Small intestine (tissue), 16 donors: ENCODE measurements at places on chromosomes 5 and 9.
A peak's percentile ranks its signal among the peaks of the same experiment; 100 is the strongest.

DNA sequence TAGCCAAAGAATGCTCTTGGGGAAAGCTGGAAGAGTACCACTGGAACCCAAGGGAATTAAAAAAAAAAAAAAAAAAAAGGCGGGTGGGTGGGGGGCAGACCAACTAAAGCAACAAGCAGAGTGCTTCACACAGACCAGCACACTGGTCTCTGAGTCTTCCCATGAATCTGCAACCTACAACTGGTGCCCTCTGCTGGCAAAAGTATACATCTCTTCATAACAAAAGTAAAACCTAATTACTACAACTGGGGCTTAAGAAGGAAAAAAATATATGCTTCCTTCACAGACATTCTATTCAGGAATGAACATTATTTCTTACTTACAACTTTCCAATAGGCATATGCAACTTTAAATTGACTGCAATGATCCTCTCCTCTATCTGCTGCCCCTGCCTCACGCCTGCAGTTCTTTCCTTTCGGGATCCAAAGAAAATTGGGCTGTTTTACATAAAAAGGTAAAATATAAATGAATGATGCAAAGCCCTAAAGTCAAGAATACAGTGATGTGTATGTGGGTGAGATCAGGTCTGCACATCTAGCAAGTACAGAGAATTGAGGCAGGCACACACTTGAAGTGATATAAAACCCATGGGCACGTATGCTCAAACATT, 7.2 kb upstream of the KLHL3 start:
- DNase-seq: peak; percentile 81

GRCh38 chr9:126411948-126412284, 85.3 kb downstream of the MVB12B start:
- DNase-seq: no peak

DNA sequence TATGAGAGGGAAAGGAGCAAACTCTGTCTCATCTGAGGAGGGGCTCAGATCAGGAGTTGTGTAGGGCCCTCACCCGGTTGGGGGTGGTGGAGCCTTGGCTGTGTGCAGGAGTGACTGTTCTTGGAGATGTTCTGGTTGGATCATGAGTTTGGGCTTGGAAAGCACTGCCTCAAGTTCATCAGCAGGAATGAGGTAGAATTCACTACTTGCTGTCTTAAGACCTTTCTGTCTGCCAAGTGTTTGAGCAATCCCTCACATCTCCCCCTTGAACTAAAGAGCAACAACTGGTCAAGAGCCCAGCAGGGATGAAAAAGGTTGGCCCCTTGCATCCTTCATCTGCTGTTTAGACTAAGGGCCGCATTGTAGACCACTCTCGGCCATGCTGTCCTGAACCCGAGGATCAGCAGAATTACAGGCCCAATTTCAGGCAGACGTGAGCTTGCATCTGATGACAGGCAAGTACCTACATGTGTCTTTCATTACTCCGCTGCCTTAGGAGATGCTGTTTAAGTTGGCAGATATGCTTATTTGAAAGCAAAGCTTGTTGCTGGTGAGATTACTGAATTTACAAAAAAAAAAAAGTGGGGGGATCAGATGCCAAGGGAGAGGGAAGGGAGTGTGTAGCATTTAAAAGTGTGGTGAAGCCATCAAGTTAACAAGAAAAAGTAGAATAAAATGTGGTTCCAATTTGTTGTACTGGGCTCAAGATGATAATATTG, 36.4 kb downstream of the PIK3R1 start:
- DNase-seq: no peak

- DNase-seq: peak; percentile 59
Measured at GRCh38 chr9:124818431-124819281, 34.6 kb upstream of the WDR38 start.

- no peak for DNase-seq
Measured at GRCh38 chr5:157801-158200, 33.5 kb upstream of the LRRC14B start.

DNA sequence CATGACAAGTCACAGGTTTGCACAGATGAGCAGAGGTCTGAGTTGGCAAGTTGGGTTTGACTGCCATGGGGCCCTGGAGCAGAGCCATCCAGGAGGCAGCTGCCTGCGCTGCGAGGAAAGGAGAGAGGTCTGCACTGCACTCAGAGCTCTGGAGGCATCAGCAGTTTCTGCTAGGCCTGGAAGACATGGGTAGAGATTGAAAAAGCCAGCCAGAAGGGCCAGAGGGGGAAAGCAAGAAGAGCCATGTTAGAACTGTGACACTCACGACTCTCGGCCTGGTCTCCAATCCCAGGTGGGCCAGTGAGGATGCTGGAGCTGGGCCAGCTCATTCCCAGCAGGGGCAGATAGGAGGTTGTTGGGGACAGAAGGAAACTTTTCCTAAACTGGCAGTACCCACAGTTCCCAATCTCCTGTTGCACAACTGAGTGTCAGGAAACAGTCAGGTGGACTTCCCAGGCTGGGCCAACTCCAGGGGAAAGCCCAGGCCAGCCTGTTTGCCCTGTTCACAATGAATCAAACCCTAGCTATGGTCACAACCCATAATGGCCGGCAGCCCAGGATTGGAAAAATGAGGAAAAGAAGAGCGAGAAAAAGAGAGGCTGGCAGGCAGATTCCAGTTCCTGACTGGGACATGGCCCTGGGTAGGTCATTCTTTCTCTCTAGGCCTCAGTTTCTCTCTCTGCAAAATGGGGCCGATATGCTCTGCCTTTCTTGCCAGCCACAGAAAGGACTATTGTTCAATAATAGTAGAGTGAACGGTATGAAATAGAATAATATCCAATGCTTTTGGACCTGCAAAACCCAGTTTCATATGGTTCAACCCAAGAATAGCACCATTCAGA, 7.8 kb upstream of the ORM1 start:
- no peak for DNase-seq

GRCh38 chr5:37786862-37787519, 52.9 kb downstream of the GDNF start:
- no peak for DNase-seq

DNA sequence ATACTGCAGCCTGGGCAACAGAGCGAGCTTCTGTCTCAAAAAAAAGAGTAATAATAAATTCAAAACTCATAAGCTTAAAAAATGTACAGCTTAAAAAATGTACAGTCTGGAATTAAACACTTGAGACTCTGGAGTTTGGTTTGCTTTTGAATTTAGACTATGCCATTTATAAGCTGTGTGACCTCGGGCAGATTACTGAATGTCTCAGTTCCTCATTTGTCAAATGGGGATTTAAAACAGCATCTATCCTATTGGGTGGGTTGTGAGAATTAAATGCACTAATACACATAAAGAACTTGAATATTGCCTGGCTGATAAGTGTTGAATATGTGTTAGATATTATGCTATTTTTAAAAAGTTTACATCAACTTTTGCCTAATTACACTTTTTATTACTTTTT, 98.4 kb downstream of the SCAMP1 start:
- no peak for DNase-seq

DNA sequence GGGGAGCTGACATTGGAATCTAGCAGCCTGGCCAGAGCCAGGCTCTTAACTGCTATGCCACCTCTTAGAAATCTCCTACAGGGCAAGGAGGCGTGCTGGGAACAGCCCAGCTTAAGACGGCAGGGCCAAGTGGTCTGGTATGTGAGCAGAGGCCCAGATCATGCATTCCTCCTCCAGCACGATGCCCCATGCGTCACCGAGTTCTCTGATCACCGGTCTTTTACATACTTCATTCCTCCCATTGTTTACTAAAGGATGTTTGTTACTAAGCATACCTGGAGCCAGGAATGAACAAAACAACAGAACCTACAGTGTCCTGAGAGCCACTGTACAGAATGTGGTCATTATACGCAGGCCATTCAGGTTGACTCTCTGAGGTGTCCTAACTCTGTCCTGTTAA, 73.8 kb downstream of the TRIO start:
- no peak for DNase-seq

- DNase-seq: peak; percentile 7
Measured at GRCh38 chr5:116881921-116882531, 307.4 kb upstream of the SEMA6A start.

DNA sequence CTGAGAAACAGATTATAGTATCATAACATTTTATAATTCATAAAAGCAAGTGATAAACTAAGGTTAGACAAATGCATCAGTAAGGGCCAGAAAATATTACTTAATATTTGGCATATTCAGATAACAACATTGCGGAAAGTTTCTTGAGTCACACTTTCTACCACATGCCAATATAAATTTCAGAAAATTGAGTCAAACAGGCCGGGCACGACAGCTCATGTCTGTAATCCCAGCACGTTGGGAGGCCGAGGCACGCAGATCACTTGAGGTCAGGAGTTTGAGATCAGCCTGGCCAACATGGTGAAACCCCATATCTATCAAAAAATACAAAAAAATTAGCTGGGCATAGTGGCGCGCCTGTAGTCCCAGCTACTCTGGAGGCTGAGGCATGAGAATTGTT, 47.1 kb downstream of the SLC38A9 start:
- no peak for DNase-seq

- no peak for DNase-seq
Measured at GRCh38 chr9:134913713-134914500, 3.8 kb downstream of the FCN1 start.

DNA sequence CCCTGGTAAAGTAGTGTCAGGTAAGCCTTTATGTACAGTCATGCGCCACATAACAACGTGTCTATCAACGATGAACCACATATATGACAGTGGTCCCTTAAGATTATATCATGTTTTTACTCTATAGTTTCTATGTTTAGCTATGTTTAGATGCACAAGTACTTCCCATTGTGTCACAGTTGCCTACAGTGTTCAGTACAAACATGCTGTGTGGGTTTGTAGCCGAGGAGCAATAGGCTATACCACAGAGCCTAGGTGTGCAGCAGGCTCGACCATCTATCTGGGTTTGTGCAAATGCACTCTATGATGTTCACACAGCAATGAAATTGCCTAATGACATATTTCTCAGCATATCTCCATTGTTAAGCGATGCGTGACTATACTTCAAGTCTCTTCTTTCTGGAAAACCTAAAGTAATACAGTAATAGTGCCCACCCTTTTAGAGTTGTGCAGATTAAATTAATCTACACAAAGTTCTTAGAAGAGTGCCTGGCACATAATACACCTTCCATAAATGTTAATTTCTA, 295.9 kb downstream of the ARHGAP26 start:
- no peak for DNase-seq

- DNase-seq: no peak
Measured at GRCh38 chr5:167837127-167837526, 454.3 kb upstream of the WWC1 start.

GRCh38 chr9:136081113-136081825, 13.8 kb downstream of the NACC2 start:
- DNase-seq: no peak

- DNase-seq: no peak
Measured at GRCh38 chr9:122091682-122092592, 1.2 kb downstream of the TTLL11 start.

DNA sequence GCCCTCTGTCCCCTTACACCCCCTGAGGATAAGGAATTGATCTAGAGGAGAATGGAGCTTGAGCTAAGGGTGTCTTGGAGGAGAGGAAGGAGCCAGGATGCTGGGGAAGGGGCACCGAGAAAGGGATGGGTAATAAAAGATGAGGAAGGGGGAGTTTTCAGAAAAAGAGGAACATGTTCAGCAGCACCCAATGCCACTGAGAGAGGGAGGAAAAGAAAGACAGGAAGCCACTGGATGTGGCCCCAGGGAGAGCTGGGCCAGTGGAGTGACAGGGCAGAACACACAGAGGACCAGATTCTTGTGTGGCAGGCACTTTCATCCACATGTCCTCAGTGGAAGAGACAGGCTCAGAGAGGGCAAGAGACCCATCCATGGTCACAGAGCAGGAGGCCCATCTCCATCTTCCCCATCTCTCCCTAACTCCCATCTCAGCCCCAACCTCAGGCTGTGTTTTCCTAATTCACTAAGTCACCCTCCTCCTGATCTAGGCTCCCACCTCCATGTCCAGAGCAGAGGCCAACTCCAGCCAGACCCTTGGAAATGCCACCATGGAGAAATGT, 7.2 kb downstream of the PFN3 start:
- no peak for DNase-seq

GRCh38 chr9:87564111-87564510, 66.4 kb downstream of the DAPK1 start:
- DNase-seq: no peak

- no peak for DNase-seq
Measured at GRCh38 chr9:94714494-94714893, 12.0 kb upstream of the AOPEP start.

GRCh38 chr9:92503156-92503555, 20.9 kb upstream of the ASPN start:
- no peak for DNase-seq

GRCh38 chr5:157057459-157058370, 1.2 kb downstream of the HAVCR1 start:
- DNase-seq: no peak

GRCh38 chr9:116499986-116500871, 186.9 kb upstream of the TRIM32 start:
- DNase-seq: peak; percentile 28

GRCh38 chr5:10653043-10653442, 89.2 kb downstream of the ANKRD33B start:
- no peak for DNase-seq

GRCh38 chr5:95884017-95884325, 61.4 kb upstream of the GLRX start:
- no peak for DNase-seq

- no peak for DNase-seq
Measured at GRCh38 chr9:33049680-33050361, 24.7 kb downstream of the DNAJA1 start.

GRCh38 chr5:118466418-118466817, 521.9 kb downstream of the DTWD2 start:
- DNase-seq: no peak
